ENCODE measurements at places on chromosomes 16 and 17.

DNA sequence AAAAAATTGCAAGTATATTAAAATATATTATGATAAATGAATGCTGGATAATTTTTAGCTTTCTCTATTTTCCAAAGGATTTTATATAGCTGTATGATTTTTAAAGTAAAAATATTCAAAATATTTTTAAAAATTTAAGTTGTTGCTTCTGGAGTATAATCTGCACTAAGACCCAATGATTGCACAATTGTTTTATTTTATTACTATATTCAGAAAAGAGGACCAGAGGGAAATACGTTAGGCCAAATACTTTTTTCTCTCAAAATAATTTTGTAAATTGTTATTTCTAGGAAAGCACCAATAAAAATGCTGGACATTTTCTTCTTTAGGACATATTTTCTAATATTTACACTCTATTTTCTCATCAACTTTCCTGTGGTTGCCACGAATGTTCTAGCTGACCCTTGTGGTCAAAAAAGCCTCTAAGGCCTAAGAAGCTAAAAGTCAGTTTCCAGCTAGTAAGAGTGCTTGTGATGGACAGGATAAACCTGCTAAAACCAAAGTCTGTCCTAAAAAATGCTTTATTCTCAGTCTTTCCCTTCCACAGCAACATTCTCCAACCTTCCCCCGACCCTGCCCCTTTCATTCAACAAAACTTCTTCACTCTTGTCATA is 31.2 kb downstream of the MMD start:
- DNase-seq, result no peak

DNA sequence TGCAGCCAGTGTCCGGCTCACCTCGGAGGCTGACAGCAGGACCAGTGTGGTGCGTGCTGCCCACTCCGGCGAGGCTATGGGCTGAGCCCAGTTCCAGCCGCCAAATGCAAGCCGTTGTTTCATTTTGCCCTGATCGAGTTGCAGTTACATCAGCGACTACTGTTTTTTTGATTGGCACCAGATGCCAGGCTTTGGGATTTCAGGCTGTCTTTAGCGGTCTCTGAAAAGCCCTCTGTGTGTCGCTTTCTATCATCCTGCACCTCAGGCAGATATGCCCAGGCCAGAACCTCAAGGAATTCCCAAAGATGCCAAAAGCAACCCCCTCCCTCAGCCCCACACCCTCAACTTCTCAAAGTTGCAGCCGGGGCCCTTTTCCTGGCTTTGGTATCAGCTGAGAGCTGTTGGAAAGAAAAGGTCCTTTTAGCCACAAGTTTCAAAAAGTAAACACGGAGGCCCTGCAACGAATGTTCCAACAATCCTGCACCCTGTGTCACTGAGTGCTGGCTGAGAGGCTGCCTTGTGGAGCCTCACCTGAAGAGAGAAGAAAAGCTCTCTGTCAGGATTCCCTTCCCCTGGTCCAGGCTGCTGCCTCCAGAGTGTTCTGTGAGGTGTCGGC is 58.9 kb downstream of the WWP2 start:
- DNase-seq, result no peak

DNA sequence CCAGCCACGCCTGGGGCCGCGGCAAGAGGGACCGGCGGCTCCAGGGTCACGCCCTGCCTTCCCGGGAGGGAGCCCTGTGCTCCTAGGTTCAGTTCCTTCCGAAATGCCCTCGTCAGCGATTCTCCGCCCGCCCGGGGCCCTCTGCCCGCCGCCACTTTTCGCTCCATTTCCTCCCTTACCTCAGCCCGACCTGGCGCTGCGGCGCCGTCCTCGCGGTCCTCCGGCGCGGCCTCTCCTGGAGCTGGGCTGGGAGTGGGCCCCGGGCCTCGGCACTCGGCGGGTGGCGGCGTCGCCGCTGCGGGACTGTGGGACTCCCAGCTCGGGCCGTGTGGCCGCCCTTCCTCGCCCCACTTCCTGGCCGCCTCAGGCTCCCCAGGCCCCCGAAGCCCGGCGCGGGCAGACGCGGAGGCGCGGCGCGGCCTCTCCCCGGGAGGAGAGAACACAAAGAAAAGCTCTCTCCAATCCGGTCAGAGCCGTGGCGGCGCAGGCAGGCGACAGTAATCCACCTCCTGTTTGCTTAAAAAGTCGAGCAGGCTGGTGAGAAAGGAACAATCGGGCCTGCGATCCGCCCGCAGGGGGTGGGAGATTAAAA is 1.6 kb downstream of the BAHCC1 start:
- DNase-seq, result no peak

DNA sequence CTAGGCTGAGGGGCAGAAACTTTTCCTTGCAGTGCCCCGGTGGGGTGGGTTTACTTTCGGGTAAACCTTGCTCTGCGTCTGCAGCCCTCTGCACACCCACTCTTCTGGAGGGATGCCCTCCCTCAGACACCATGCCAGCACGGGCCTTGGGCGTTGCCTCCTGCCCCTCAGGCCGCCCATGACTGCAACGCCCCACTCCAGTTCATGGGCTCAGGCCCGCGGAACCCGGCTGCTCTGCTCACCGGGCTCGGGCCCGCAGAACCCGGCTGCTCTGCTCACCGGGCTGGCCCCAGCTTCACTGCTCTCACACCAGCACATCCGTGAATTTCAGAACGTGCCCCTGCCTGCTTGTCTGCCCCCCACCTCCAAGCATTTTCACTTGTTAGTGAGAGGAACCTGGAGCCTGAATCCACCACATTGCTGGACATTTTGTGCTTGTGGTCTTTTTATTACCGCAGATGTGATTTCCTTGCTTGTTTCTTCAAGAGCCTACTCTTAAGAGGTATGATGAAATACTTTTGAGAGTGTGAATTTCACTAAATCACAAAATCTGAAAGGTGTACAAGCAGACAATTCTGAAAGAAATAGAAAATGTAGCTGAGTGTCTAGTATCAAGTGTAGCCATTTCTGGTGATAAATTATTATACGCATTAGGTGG is 130.9 kb downstream of the RPTOR start:
- DNase-seq, result no peak

Measured in activated CD4-positive, CD25-positive, alpha-beta regulatory T cell (primary cell).